Progenitor cell of endocrine pancreas (in vitro differentiated cells): ENCODE measurements at places on chromosomes 16 and 17.

DNA sequence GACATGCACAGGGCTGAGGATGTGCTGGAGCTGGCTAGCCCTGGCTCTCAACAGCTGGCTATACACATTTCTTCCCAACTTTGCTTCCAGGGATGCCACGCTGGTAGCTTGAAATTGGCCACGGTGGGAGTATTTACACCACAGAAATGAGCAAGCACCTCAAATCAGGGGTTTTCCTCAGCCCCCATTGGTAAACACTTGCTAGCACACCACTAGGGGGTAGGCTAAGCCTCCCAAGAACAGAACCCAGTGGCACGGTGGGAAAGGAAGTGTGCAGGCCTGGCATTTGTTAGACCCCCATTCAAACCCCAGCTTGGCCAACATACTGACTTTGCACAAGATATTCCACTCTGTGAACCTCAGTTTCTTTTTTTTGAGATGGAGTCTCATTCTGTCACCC is 12.9 kb downstream of the DRC3 start:
- no peak for DNase-seq

DNA sequence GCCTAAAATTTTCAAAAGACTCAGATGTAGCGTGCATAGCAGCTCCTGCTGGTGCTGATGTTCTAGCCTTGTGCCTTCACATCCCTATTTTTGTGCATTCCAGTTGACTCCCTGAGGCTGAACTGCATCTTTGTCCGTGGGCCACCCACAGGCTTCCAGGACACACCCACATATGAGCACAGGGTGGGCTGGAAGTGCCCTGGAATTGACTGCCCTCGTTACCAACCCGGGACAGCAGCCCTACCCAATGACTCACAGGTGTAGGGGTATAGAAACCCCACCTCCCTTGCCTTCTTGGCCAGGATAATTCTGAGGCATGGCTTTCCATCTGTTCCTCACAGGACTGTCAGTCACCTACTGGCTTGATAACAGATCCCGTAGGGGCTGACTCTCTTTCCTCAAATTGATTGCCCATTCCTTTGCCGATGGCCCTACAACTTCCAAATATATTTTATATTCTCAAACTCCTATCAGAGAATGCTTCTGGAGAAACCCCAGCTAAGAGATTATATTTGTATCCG is 65.9 kb upstream of the CDH13 start:
- no peak for DNase-seq

DNA sequence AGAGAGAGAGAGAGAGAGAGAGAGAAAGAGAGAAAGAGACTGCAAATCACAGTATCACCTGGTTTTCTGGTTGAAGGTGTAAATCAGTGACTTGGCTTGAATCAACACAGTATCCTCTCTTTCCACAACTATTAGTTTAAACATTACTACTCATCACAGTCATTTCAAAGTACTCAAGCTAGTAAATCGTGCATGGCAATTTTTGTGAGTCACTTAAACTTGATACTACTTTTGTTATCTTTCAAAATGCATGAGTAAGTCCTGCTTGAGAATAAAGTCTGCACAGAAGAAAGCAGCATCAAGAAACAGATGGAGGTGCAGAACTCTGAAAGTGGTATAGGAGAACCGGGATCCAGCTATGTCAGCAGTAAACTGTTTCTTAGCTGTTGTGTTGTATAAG is 535.4 kb downstream of the CDH8 start:
- no peak for DNase-seq

- no peak for DNase-seq
Observed at GRCh38 chr17:73690676-73691075, 46.4 kb upstream of the SDK2 start.

DNA sequence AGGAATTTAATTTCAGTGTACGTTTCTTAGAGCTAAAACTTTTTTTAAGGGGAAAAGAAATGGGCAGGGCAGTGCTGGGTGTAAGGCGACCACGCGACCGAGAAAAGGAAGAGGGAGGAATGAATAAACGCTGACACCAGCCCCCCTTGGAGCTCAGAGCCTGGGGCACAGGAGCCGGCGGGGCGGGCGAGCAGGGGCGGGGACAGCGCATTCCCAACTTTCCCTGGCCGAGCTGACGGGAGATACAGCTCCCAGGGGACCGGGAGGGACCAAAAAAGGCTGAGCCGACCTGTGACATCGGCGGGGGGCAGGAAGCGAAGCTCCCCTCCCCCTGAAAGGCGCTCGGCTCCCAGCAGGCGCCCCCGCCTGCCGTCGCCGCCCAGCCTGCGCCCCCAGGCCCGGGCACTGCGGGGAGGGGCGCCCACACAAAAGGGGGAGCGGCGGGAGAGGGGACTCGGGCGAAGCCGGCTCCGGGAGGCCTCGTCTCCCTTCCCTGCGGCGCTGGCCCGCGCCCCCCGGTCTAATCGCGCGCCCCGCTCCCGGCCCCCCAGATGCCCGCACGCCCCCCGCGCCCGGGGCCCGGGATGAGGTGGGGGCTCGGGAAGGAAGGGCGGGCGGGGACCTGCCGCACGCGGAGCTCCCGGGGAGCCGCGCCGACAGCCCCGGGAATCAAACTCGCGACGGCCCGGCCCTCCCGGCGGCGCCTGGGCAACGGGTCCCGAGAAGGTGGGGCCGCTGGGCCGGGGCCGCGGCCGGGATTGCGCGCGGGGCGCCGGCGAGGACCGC is 622 bp downstream of the CUEDC1 start:
- DNase-seq = no peak

DNA sequence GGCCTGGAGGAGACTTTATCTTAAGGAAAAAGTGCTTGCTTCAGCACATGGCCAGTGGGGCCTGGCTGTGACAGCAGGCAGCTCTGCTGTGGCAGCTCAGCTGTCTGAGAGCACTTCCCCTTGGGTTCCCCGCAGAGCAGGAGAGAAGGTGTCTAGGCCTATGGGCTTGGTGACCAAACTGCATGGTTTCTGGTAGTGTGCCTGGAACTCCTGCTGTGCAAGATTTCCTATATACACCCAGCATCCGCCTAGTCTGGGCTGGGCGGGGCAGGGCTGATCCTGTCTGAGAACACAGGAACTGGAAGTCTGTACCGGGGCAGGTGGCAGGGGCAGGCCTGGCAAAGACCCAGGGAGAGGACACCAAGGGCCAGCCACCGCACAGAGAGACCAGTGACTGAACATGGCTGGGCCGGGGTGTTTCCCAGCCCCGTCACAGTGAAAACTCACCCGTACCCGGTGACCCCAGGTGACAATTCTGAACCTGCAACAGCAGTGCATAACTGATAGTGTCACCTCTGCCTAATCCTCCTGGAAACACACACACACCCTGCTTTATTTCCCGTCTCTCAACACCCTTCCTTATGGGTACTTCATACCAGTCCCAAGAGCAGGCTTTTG is 39.3 kb downstream of the CHD9 start:
- no peak for DNase-seq

DNA sequence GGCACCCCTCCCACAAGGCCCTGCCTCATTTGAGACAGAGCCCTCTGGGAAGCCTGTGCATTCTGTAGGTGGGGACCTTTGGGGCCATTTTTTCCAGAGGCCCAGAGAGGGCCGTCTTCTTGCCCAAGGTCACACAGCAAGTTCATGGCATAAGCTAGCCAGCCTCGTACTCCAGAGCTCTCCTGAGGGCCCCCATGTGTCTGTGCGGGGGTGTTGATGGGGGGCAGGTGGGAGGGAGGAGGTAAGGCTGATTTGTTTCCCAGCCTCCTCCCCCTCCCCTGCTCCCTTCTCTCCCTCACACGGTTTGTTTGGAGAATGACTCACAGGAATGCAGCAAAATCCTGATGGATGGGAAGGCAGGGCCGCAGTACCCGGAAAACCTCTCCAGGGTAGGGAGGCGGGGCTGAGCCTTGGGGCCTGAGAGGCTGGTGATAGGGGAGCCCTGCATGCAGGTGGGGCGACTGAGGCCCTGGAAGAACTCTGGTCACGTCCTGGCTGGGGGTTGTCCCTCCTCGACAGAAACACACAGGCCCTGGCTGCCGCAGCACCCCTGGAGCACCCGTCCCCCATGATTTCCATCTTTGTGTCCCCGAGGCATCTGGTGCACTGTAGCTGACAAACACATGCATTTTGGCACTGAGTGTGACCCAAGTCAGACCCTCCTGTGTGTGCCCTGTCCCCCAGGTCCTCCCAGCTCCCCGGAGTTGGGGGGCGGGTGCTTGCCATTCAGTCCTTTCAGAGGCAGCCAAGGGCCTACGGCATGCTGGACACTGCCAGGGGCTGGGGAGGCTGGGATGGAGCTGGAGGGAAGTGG is 29.7 kb downstream of the RAI1 start:
- peak; percentile 73 for DNase-seq

GRCh38 chr17:61488878-61489718 is 36.9 kb downstream of the TBX4 start:
- DNase-seq = no peak

DNA sequence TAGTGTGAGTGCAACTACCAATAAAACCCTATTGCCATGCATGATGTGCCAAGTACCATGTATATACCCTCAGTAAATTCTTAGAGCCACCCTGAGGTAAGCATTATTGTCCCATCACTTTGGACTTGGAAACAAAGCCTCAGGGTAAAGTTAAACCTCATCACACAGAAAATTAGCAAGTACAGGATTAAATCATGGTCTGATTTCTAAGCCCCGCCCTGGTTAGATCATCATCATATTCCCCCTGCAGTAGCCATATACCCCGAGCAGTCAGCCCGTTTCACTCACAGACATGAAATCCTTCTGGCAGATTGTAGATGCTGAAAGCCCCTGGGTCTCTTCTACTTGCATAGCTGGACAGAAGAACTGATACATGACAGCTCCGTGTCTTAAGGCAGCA is 4.8 kb downstream of the ZP2 start:
- no peak for DNase-seq

DNA sequence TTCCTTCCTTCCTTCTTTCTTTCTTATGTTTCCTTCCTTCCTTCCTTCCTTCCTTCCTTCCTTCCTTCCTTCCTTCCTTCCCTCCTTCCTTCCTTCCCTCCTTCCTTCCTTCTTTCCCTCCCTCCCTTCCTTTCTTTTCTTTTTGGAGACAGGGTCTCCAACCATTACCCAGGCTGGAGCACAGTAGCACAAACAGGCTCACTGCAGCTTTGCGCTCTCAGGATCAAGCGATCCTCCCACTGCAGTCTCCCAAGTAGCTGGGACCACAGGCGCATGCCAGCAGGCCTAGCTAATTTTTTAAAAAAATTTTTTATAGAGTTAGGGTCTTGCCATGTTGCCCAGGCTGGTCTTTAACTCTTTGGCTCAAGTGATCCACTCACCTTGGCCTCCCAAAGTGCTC is 31.8 kb upstream of the ZKSCAN2 start:
- DNase-seq = no peak
